ENCODE measurements at places on chromosomes 13 and 19.

DNA sequence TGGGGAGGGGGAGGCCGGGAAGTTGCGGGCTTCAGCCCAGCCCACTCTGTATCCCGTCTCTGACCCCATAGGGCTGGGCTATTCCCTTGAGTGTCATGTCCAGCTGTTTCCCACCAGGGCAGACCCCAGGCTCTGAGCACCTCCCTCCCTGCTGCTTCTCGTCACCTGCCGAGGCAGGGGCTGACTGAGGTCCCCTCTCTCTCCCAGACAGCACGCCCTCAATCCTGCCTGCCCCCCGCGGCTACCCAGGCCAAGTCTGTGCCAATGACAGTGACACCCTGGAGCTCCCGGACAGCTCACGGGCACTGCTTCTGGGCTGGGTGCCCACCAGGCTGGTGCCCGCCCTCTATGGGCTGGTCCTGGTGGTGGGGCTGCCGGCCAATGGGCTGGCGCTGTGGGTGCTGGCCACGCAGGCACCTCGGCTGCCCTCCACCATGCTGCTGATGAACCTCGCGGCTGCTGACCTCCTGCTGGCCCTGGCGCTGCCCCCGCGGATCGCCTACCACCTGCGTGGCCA, 625 bp downstream of the F2RL3 start:
- DNase-seq: no peak

- no peak for DNase-seq
Observed at GRCh38 chr19:48784527-48784926, 26.3 kb downstream of the BCAT2 start.

DNA sequence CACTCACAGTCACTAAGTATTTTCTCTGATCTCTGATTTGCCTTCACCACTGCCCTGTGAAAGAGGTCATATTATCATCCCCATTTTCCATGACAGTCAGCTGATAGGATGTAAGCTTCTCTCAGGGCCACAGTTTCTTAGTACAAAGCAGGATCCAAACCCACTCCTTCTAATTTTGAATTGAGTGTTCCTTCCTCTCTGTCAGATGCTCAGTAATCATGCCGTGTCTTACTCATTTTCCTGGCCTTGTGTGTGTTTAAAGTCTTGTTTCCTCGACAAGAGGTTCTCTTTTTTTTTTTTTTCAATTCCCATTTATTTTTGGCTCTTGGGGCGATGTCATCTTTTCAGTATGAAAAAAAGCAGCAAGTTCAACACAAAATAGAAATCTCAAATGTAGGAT, 72.3 kb downstream of the NAA16 start:
- no peak for DNase-seq

- no peak for DNase-seq
Observed at GRCh38 chr13:38180126-38180525, 169.5 kb upstream of the UFM1 start.

- DNase-seq: no peak
Observed at GRCh38 chr13:59346999-59347723, 816.6 kb downstream of the DIAPH3 start.

- DNase-seq: no peak
Observed at GRCh38 chr19:4877753-4878490, 10.5 kb upstream of the PLIN3 start.

- DNase-seq: no peak
Observed at GRCh38 chr13:31074756-31075155, 86.9 kb downstream of the HSPH1 start.

GRCh38 chr13:112261924-112262323, 114.2 kb upstream of the SPACA7 start:
- no peak for DNase-seq

GRCh38 chr13:73717632-73718031, 416.6 kb downstream of the KLF12 start:
- DNase-seq: no peak

GRCh38 chr13:77431449-77431848, 104.1 kb upstream of the SCEL start:
- no peak for DNase-seq

DNA sequence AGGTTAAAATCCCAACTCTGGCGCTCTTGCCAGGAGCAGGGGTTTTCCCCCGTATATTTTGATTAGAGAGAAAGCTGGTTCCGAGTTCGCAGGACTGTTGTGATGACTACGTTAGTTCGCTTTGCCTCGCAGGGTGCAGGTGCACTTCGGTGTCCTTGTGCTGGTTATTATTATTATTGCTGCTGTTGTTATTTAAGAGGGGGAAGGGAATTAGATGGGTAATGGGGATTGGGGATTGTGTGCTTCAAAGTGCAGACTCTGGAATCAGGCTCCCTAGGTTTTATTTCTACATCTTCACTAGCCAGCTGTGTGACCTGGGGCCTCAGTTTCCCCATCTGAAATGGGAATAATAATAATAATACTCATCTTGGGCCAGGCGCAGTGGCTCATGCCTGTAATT, 15.2 kb downstream of the ACP7 start:
- no peak for DNase-seq

All from stimulated activated CD8-positive, alpha-beta memory T cell treated with anti-CD3 and anti-CD28 coated beads, Interleukin-4, amount 100 ng/mL, for 1 hour (primary cell).